Activated CD4-positive, alpha-beta memory T cell treated with anti-CD3 and anti-CD28 coated beads for 36 hours (primary cell): ENCODE measurements at places on chromosomes 16 and 17. TPM values are rescaled to one million over a fixed set of nuclear protein-coding genes. Genes with fewer than 3 reads are reported as not detected.

- DNase-seq = no peak
Measured at GRCh38 chr17:58089111-58089510, 5.9 kb downstream of the DYNLL2 start.

DNA sequence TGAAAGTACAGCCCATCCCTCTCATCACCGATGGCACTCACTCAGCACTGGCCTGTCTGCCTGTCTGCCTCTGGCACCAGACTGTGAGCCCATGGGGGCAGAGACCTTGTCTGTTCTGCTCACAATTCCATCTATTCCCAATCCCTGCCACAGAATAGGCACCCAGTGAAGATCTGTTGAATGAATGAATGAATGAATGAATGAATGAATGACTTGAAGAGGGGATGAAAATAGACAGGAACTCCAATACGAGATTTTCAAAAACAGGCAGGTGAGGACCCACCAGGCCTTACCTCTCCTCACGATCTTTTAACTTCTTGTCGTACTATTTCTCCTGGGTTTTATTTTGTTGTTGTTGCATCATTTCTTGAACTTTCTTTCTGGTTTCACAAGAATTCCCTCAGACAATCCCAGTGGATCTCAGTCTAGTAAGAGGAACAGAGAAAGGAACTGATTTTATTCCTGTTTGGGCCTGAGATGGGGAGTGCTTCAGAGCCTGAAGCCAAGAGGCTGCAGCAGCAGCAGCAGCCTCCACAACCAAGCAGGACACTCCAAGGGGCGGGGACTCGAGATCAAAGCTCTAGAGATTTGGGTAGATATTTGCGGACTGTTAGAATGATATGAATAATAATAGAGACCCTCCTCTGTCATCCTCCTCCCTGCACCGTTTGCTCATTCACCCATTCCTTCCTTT is 17.7 kb downstream of the KRT9 start:
- no peak for DNase-seq

Gene ZC3H7A
- total RNA-seq = 75.5 TPM

Gene TAT
- total RNA-seq = not detected

Gene SLFN11
- 68.8 TPM for total RNA-seq
